ENCODE measurements at places on chromosomes 6 and 20.
A peak's percentile ranks its signal among the peaks of the same experiment; 100 is the strongest.

GRCh38 chr20:59723108-59723500 is 118.8 kb downstream of the PHACTR3 start:
- no peak for DNase-seq

GRCh38 chr6:166907373-166907841 is 48.9 kb downstream of the RNASET2 start:
- peak; percentile 12 for DNase-seq

- no peak for DNase-seq
These were observed 42.3 kb downstream of the CHMP4B start for GRCh38 chr20:33853507-33853813.

DNA sequence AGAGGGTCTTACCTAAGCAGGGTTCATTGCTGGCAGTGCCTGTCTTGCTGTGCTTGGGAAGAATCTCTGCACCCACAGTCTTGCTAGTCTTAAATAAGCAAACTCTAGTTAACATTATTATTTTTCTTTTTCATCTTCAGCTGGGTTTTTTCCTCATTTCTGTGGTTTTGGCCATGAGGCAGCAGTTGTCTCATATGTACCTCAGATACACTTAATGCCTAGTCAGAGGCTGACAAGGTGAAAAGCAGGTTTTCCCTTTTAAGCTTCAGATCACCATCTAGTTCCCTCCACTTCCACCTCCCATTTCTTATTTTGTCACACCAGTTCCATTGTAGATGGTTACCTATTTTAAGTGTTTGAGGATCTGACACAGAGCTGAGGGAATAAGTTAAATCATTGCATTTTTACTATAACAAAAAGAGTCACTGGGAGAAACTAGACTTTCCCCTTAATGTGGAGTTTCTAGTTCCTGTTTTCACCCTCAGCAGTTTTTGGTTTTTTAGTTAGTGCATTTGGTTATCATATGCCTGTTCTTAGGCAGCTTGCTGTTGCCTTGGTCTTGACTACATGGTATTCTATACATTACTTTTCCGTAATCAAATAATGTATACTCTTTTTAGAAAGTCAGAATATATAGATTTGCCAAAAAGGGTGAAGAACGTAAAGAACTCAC is 46.0 kb downstream of the AFDN start:
- no peak for DNase-seq

- no peak for DNase-seq
These were observed 260.0 kb downstream of the ARID1B start for GRCh38 chr6:157037165-157037564.
